ENCODE measurements at places on chromosomes 7 and 10. TPM values are rescaled to one million over a fixed set of nuclear protein-coding genes. Genes with fewer than 3 reads are reported as not detected.

DNA sequence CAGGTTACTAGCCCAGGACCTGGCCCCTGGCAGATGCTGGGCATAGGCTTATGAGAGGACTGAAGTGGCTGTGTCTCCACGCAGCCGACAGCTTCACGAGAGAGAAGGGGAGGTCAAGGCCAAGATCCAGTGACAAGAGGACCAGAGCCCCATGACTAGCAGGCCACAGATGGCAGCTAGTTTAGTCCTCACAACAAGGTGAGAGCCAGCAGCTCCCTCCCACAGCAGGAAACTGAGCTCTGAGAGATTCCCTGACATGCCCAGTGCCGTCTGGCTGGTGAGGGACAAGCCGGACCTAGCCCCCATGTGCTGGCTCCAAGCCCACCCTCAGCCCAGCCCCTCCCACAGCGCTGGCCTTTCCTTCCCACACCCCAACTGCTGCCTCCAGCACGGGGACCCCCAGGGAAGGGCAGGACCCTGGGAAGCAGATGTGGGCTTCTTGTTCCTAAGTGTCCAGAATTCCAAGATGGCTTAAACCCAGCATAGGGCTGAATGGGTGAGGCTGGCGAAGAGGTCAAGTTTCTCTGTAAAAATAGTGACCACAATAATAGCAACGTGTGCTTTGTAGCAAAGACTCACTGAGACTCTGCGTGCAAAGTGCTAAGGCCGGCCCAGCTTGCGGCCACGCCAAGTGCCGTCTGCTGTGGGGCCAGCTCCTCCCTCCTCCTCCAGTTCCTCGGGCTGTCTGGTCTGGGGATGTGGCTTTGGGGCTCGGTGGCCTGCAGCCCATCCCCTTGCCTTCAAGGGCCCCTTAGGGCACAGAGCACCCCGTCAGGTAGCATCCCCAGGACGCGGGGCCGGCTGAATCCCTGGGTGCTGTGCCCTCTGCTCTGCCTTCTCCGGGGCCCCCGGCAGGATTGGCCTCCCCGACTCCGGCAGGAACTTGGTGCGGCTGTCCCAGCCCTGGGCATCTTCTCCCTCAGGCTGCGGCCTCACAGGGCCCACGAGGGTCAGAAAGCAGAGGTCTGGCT, 7.8 kb upstream of the FAM20C start:
- peak; percentile 31 for DNase-seq

DNA sequence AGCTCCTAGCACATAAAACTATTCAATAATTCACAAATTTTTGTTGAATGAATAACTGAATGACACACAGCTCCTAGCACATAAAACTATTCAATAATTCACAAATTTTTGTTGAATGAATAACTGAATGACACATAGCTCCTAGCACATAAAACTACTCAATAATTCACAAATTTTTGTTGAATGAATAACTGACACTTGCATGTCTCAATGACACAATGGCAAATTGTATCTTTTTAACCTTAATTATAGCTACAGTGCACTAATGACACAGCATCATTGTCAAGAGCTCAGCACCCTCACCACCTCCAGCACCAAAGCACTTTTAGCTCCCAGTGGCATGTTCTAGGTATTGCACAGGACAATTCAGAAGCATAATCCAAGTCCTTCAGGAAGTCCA, 131.6 kb downstream of the PDE1C start:
- DNase-seq, result peak; percentile 73

GRCh38 chr10:11015446-11015934, 2.2 kb upstream of the CELF2 start:
- peak; percentile 21 for DNase-seq

GRCh38 chr10:101132636-101133473, 1.8 kb downstream of the TLX1 start:
- DNase-seq, result no peak

Gene MKRN1
- 72.7 TPM for total RNA-seq

DNA sequence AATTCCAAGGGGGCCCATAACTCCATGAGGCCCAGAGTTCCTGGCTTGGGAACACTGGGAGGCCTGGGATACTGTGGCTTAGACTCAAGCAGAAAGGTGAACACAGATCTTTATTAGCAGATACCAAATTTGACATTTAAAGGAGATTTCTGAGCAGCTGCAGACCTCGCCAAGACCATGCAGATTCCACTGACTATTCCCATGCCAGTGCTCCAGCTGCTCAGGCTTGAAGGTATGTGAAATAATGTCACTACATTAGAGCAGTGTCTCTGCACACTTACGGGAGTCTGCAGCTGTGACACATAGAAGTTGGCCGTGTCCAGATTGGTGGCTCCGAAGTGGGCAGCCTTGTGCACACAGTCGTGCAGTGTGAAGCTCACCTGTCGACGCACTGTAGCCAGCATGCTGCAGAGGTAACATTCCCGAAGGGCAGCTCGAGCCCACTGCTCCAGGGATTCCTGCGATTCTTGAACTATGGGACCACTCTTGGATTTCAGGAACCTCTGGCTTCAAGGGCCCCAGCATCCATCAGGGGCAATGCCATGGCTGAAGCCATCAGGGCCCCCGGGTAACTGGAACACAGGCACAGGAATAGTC, 46.1 kb downstream of the SEPTIN7 start:
- no peak for DNase-seq

Gene RAB11FIP2
- 16.4 TPM for total RNA-seq

DNA sequence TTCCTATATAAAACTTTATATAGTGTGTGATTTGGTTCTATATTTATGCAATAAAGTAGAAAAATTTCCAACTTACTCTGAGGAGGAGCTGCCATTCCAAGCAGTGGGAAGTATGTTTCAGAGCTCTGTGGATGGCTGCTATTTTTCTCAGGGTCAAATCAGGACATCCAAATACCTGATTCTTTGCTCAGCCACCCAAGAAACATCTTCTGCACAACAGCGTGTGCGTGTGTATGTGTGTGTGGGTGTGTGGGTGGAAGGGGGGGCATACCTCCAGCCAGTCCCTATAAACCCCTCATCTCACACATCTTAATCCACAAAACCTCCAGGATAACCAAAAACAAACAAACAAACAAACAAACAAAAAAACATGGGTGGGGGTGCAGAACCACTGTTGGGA, 66.3 kb upstream of the EMX2 start:
- DNase-seq, result peak; percentile 78

DNA sequence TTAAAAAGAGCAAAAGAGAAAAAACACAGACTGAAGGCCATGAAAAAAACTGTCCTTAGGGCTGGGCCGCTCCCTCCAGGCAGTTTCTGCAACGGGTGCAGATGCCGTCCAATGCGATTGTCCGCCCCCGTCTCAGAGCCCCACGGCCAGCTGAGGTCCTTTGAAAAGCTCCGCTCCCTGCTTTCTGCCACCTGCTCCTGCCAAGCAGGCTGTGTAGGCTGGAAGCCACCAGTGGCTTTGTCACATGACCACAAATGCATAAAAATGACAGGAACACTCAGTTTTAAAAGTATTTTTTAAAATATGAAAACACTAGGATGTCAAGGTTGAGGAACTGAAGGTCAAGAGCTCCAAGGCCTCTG, 71.7 kb downstream of the AMZ1 start:
- DNase-seq, result no peak

GRCh38 chr10:87691506-87692070, 31.9 kb downstream of the PAPSS2 start:
- DNase-seq, result no peak

Gene ACTR3C
- total RNA-seq, result not detected

Gene GDF2
- not detected for total RNA-seq

GRCh38 chr10:19788075-19788686, 28.1 kb upstream of the PLXDC2 start:
- peak; percentile 69 for DNase-seq

Gene RAB19
- total RNA-seq, result not detected

GRCh38 chr7:157923903-157924630, 587.3 kb downstream of the DNAJB6 start:
- DNase-seq, result no peak

DNA sequence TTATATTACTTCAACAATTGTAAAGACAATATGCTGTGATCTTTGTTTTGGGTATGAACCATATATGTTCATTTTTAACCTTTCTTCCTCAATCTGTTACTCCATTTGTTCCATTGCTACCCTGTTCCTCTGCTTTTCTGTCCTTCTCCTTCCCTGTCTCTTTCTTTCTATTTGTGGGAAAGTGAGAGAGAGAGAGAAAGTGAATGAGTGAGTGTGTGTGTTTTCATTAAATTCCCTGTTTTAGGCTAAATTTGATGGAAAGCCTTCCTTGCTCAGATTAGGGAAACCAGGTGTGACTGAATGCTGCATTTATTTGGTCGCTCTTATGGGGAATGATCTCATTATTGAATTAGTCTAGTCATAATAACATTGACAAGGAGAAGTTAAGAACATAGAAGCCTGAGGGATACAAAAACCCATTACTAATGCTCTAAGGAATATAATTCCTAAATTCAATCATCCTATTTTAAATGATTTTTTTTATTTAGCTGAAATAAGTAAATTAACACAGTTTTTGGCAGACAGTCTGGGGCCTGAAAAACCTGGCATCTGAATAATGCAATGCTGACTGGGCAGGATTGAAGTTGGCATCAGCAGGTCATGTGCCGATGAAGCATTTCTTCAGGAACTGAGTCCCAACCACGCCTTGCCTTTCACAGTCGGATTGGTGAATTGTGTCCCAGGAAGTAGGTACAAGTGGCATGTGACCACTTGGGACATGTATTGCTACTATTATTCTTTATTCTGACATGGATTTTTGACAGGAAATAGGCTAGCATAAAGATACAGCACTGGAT, 117.6 kb upstream of the LRGUK start:
- no peak for DNase-seq

DNA sequence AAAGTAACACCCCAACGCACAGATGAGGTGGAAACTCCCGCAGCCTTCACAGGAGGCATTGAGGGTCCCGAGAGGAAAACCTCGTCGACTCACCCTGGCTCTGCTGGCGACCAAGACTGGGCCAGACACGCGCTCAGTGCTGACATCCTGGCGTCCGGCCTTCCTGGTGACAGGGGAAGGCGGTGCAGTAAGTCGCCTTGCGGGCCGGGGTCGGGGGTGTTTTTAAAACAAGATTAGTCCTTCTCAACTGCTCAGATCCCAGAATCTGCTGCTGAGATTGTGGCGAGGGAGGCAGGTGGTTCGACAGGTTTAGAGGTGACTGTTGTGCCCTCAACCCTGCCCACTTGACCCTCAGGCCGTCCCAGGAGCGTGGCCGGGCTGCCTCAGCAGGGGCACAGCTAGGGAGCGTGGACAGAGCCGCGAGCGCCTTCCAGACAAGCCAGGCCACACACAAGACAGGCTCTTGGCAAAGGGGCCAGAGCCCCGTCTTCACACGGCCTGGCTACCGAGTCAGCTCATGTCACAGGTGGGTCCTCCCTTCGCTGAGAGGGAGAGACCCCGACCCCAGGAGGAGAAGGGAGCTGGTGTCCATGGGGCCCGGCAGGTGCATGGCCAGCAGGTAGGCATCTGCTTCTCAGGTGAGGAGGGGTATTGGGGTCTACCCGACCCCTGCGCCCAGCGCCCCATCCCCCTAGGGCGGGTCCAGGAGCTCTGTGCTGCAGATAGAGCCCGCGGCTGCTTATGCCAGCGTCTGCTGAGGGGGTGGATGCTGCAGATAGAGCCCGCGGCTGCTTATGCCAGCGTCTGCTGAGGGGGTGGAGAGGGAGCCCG, 81.6 kb downstream of the DNAJB6 start:
- no peak for DNase-seq

DNA sequence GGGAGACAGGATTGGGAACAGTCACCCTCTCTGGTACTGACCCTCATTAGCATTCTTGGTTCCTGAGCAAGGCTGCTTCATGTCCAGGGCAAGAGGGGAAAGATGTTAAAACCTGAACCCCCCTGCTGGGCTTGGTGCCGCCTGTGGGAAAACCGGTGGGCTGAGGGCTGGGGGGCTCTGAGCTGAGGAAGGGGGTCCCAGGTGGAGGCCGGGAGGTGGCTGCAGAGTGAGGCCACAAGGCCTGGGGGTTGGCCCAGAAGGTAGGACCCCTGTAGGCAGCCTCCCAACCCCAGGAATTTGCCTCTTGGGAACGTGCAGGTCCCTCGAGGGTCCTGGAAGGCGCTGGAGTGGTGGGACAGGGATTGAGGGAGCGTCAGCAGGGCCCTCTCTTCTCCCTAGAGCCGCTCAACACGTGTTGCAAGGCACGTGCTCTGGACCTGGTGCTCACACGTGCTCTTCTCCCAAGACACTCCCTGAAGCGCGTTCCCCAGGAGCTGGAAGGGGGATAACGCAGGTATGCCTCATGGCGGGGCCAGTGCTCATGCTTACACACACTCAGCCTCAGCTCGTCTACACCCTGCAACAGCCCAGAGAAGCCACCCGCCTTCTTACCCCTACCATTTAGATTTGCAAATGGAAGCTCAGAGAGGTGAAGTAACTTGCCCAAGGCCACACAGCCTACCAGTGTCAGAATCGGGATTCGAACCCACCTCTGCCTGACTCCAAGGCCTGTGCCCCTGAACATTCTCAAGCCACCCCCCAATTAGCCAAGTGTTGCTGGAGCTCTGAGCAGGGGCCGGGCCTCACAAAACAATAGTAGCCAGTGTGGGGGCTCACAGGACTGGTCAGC, 64.4 kb downstream of the LHPP start:
- DNase-seq, result no peak

Data from GM23248 (cell line).